Muscle of leg (tissue), 16 donors: ENCODE measurements at places on chromosomes 7 and 10. TPM values are rescaled to one million over a fixed set of nuclear protein-coding genes. Genes with fewer than 3 reads are reported as not detected.
A peak's percentile ranks its signal among the peaks of the same experiment; 100 is the strongest.

GIMAP8 gene
- 4.9 TPM for total RNA-seq

DNA sequence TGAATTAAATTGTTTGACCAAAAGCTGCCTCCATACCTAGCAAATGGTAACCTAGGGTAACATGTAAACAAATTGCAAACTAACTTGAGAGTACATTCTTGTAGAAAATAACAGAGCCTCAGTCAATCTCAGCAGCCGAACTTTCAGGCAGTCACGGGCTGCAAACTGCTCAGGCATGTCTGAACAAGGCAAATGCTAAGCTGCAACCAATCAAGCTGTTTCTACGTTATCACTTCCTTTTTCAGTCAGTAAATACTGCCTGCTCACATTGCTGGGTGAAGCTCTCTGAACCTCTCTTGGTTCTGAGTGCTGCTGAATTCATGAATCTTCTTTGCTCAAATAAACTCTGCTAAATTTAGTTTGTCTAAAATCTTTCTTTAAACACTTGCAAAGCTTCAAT, 1212.4 kb downstream of the SORCS1 start:
- peak; percentile 67 for DNase-seq

DNA sequence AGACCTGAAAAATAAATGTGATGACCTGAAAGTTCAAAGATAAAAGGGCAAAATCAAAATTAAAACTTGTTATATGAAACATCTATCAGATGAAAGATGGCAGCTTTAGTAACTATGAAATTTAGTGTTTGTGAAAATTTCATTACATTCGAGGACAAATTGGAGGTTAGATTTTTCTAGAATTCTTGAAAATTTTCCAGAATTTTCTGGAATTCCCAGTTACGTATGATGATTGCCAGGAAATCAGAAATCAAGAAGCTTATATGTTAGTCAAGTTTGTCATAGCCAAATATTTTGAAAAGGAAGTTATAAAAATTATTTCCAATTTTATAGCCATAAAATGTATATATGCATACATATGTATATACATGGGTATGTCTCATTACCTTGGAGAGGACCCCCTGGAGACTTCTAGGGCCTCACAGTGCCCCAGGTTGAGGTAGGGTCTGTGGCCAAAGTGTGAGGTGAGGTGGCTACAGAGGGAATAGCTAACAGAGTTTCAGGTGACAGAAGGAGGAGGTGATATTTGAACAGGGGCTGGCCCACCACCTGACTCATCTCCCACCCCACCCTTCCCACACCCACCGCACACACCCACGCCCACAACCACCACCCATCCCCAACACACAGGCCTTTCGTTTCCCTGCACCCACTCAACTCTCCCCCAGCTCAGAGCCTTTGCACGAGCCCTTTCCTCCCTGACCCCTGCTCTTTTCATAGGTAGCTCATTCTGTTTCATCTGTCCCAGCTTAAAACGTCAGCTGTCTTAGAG, 21.5 kb downstream of the C10orf105 start:
- DNase-seq = no peak

GRCh38 chr10:116973371-116973905, 31.5 kb downstream of the SHTN1 start:
- DNase-seq = no peak

HOXA9 gene
- 16.6 TPM for total RNA-seq

GRCh38 chr7:136079478-136079892, 102.3 kb upstream of the MTPN start:
- no peak for DNase-seq

GRCh38 chr10:100876585-100877460, 35.9 kb upstream of the SLF2 start:
- DNase-seq = no peak

DNA sequence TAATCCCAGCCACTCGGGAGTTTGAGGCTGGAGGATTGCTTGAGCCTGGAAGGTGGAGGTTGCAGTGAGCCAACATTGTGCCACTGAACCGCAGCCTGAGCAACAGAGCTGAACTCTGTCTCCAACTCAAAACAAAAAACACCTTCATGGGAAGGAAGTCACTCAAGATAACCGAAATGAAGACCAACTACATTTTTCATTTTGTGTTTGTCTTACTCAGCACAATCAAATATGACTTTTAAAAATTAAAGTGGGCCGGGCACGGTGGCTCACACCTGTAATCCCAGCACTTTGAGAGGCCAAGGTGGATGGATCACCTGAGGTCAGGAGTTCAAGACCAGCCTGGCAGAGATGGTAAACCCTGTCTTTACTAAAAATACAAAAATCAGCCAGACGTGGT, 40.0 kb downstream of the CREM start:
- DNase-seq = no peak

- DNase-seq = no peak
Measured at GRCh38 chr7:150992051-150992640, 1.3 kb downstream of the NOS3 start.
